GM23248 (cell line): ENCODE measurements at places on chromosomes 5 and 9. TPM values are rescaled to one million over a fixed set of nuclear protein-coding genes. Genes with fewer than 3 reads are reported as not detected.
A peak's percentile ranks its signal among the peaks of the same experiment; 100 is the strongest.

DNA sequence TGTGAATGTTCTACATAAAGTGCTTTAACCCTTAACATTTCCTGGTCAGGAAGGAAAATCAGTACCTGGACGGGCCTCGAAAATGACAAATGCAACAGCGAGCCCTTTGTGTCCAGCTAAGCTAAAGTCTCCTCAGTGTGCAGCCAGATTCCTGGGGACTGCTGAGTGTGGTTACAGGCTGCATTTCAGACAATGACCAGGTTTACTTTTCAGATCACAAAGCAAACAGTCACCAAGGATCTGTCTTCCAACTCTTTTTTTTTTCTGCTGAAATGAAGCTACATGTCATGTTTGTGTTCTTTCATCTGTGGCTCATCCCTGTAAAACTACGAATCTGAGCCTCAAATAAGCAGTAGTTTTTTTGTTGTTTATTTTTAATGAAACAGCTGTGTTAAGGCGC, 20.8 kb downstream of the SLC46A2 start:
- no peak for DNase-seq

DNA sequence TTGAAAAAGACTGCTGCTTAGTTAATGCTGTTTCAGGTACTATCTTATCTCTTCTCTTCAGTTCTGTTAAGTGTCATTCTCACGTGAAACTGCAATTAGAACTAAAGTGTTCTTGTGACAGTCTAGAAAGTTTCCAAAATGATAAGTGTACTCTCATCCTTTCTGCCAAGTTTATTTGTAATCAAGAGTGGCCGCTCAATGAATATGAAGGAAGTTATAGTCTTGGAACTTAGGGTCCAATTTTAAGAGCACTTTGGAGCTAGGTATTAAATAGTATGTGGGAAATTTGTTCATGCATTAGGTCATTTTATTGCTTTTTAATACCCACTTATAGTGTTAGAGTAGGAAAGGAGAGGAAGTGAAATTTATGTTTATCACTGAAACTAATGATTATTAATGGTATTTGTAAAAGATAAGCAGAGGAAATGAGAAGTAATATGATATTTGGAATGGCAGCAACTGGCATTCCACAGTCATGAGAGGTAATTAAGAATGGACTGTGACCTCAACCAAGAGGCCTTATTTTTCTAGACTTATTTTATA, 20.4 kb downstream of the XRCC4 start:
- peak; percentile 59 for DNase-seq

DNA sequence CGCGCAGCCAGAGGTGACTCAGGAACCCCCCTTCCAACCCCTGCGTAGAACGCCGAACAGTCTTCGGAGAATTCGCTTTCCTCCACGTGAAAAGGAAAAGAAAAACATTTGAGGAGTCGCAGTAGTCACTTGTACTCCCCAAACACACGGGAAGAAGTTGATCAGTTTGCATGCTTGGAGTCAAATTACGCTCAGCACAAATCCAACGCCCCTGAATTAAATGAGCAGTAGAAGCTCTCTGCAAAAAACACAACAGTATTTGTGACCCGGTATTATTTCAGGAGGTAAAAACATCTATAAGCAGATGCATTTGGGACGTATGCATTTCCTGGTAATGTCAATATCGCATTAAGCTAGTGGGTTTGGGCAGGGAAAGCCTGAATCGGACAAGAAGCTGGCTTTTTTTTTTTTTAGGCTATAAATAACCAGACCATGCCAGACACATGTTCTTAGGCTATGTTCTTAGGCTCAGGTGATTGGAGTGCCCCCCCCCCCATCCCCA, 854 bp upstream of the ARL15 start:
- peak; percentile 52 for DNase-seq

GRCh38 chr5:60493372-60493771, 206.6 kb downstream of the DEPDC1B start:
- DNase-seq, result no peak

Gene OR1J2
- total RNA-seq, result 0.22 TPM in 1 of 2 replicates, not detected in the other

Gene NRG2
- total RNA-seq, result not detected in 2 replicates

Gene ARL10
- total RNA-seq, result 8.3 and 8.9 TPM in 2 replicates

DNA sequence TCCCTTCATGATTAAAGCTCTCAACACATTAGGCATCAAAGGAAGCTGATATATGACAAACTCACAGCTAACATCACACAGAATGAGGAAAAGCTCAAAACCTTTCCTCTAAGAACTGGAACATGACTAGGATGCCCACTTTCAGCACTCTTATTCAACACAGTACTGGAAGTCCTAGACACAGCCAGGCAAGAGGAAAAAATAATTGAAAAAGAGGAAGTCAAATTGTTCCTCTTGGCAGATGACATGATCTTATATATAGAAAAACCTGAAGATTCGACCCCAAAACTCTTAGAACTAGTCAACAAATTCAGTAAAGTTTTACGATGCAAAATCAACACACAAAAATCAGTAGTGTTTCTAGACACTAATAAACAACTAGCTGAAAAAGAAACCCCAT, 144.3 kb upstream of the NREP start:
- no peak for DNase-seq

DNA sequence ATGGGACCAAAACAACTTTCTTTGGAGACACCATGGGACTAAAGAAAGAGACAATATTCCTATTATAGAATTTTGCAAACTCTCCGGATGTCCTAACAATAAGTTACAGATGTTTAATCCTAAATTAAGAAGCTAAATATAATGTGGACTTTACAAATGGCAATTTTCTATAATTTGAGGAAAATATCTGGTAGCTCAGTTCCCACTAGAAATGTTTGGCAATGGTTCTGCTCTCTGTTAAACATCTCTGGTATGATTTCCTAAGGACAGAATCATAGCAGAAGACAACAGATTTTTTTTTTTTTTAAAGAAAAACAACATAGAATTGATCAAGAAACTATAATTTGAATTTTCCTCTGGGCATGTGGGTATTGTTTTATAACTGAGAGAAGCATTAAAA, 232.8 kb downstream of the ENC1 start:
- DNase-seq, result no peak
